ENCODE measurements at places on chromosomes 3 and 15.
A peak's percentile ranks its signal among the peaks of the same experiment; 100 is the strongest.

GRCh38 chr3:29356062-29356461, 75.2 kb downstream of the RBMS3 start:
- DNase-seq = no peak

GRCh38 chr3:24367664-24368264, 126.9 kb downstream of the THRB start:
- no peak for DNase-seq

- no peak for DNase-seq
These were observed 33.7 kb downstream of the SLC2A2 start for GRCh38 chr3:170992854-170993253.

DNA sequence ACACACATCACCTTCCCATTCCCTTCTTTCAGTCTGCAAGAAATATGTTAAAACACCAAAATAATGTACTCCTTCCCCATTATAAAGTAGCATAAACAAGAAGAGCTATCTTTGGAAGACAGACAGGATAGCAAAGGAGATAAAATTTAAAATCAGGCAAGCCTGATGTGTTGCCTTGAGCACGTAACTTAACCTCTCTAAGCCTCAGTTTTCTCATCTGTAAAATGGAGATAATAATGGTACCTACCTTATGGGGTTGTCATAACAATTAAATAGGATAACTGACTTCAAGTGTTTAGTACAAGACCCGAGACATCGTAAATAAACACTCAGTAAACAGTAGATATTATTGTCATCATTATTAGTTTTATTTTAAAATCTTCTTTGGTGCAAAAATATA, 142.4 kb downstream of the NR1D2 start:
- DNase-seq = no peak

DNA sequence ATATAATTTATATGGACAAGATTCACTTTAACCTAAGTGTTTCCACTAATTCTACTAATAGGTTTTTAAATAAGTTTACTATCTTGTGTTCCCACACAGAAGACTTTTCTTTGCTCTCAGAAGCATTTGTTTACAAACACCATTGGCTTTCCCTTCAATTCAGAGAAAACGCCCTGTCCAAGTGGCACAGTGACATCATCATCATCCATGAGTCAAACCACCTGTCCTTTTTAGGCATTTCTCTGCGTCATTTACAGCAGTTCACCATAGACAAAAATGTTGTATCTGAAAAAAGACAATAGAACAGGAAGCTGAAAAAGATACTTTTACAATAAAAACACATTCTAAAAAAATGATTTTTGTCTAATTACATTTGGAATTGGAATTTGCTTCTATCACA, 9.3 kb upstream of the BCL2L10 start:
- no peak for DNase-seq

DNA sequence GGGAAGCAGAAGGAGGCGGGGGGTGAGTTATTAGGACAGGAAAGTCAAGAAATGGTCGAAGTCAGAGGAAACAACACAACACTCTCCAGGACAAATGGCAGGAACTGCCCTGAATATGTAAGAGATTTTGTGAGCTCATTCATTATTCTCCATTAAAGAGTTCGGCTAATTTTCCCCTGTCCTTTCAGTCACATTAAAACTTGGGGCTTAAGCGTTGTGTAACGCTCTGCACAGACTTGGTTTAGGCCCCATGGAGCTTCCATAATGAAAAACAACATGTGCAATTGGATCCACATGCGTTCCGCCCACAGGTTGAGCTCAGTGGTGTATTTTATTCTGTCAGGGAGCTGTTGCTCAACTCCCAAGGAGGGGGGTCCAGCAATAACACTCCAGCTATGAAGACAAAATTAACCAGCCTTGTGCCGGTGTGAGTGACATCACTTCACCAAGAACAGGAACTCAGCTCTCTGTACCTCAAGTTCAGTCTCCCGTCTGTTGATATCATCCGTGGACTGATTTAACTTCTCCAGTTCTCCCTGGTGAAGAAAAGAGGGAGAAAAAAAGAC, 2.3 kb downstream of the SH3BP5 start:
- no peak for DNase-seq

DNA sequence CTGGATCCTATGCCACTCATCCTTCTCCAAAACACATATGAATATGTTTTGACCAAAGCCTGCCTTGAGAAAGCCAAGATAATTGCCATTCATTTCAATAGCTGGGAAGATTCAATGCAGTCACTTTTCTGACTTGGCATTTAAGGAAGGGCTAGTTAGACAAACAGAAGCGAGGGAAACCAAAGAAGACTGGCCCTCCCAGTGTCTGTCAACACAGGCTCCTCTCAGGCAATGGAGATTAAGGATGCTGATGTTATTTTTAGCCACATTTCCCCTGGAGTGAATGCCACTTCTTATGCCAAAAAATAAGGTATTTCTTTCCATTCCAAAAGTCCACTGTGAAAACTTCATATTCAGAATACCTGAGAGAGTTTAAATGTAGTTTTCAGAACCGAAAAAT, 101.7 kb downstream of the P3H2 start:
- no peak for DNase-seq

- no peak for DNase-seq
These were observed 11.5 kb downstream of the PARP16 start for GRCh38 chr15:65275104-65275727.

- DNase-seq = no peak
These were observed 7.5 kb downstream of the GNB5 start for GRCh38 chr15:52183562-52184173.

GRCh38 chr3:146241523-146242240, 9.2 kb downstream of the PLSCR4 start:
- DNase-seq = no peak

DNA sequence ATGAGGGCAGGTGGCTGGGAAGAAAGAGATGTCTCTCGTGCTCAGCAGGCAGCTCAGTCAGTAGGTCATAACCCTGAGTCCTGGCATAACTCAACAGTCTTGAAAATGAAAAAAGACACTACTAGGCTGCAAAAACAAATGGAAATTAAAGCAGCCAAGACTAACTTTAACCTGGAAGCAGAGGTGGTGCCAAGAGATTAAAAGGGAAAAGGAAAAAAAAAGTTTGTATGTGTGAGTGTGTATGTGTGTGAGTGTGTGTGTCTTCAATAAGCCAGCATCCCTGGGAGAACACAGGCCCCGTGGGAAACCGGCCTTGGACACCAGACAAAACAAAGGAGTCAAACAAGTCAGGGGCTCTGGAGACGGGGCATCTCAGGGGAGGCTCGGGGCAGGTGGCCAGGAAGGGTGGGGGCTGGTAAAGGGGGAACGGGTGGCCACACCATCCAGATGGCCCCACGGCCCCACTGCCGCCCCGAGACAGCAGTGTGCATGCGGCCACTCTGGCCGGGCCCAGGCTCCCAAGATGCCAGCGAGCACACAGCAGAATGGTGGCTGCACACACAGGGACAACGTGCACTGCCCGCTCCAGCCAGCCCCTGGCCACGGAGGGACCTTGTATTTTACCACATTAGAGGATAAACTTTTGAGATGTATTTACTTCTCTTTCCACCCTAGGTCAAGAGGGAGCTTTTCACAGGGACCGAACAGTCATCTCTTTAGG, 23.8 kb downstream of the CYFIP1 start:
- no peak for DNase-seq

DNA sequence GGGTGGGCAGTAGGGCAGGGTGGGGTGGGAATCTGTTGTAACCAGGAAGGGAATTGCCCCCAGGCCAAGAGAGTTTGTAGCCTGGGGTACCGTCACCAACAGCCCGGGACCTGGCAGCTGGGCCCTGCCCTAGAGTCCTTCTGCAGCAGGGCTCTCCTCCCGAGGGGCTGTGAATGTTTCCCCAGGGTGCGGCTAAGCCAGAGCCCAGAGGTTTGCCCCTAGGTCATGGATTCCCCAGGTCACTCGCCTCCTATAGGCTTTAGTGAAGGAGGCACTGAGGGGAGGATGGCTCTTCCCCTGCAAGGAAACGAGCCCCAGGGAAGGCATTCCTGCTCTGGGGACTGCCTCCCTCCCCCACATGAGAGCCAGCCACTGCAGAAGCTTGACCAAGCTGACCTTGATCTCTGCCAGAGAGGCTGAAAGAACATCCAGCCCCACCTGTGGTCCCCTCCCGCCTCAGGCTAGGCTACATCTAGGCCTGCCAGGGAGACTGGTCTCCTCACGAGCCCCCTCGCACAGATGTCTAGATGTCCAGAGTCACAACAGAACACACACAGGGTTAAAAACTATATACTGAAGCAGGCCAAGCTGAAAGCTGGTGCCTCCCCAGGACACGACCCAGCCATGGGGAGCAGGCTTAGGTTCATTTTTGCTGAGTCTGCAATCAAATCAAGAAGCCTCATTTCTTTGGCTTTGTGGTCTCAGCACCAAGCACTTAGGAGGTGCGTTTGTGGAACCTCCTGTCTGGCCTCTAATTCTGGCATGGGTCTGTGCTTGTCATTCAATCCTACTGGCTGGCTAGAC, 69.1 kb upstream of the TAMM41 start:
- DNase-seq = no peak

GRCh38 chr3:119792270-119792669, 10.4 kb downstream of the NR1I2 start:
- DNase-seq = no peak

DNA sequence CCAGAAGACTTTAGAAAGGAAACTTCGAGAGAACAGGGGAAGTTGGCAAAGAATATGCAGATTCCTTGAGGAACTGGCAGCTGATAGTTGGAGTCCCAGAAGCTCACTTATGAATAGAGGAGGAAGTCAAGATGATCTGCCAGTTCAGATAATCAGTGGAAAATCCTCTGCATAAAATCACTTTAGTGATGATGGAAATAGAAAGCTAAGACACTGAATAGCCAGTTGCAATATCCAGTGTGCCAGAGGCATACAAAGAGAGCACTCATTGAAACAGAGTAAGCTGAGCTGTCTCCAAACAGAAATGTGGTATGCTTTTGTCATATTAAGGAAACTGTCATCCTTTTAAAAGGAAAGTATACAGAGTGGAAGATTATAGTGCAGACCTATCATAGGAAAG, 1207.6 kb downstream of the OTOL1 start:
- no peak for DNase-seq

GRCh38 chr3:127690823-127691452, 18.2 kb downstream of the ABTB1 start:
- no peak for DNase-seq

GRCh38 chr3:14298442-14298841, 104.0 kb upstream of the SLC6A6 start:
- no peak for DNase-seq

DNA sequence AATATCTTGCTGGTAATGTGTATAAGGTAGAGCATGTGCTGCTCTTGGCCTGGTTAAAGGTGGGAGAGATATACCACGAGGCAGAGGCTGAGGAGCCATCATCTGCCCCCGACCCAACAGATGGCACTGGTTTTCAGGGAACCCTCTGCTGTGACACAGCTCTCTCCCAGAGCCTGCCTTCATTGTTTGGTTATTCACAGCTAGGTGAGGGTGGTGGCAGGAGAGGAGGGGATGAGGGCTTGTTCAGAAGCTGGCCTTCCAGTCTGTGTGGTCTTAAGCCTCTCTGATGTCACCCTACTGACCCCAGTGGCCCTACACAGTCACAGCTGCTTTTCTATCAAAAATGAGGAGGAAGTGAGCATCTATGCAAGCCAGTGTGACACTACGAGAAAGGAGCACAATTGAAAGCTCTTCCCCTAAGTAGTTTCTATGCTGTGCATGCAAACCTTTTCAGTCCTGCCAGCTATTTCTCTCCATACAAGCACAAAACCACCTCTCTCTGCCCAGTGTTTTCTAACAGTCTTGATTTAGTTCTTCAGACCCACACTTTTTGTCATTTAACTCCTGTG, 258.4 kb upstream of the AGTR1 start:
- no peak for DNase-seq

- DNase-seq = no peak
These were observed 110.2 kb downstream of the ADCY5 start for GRCh38 chr3:123338620-123339061.

GRCh38 chr3:84959470-84960271, 882 bp downstream of the CADM2 start:
- DNase-seq = no peak

DNA sequence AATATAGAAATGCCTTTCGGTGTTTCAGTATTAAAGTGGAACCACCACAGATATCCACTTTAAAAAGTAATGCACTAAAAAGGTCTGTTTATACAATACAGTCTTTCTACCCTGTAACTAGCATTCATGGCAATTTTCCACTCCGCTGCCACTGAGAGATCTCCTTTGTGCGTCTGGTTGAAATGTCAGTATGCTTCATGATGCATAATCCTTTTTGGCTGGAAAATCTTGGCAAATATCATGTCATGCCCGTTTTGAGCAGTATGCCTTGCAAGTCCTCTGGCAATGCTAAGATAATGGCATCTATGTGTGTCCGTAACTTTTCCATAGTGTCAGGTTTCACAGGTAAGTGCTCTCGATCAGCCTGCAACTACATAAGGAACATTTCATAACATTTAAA, 30.8 kb upstream of the ARF4 start:
- DNase-seq = no peak

- no peak for DNase-seq
These were observed 230.5 kb upstream of the CHRNA7 start for GRCh38 chr15:31799715-31800321.

- no peak for DNase-seq
These were observed 15.4 kb downstream of the HOMER2 start for GRCh38 chr15:82936966-82937711.

DNA sequence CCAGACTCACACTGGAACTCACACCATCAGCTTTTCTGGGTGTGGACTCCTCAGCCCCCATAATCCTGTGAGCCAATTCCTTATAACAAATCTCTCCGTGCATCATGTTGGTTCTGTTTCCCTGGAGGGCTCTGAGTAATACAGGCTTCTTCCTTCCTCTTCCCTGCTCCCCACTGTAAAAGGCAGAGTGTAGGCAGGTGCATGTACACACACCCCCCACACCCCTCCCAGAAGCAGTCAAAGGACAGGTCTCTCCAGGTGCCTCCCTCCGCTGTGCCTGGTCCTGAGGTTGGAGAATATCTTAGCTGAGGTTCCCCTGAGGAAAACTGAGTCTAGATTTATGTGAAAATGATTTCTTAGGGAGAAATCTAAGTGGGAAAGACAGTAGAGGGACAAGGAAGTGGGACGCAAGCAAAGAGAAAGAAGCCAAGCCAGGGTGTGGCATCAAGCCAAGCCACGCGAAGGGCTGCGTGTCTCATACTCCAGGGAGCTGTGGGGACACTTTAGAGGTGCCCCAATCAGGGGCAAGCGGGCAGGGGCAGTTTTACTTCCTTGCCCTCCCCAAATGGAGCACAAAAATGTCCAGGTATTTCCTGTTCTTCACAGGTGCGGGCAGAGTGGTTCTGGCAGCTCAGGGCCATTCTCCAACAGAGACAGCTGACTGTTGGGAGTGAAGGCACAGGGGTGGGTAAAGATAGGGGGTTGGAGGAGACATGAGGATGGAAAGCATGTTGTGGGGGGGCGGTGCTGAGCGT, 86.6 kb downstream of the HMG20A start:
- DNase-seq = no peak

- DNase-seq = no peak
These were observed 125.1 kb downstream of the SUCLG2 start for GRCh38 chr3:67529337-67529736.

- DNase-seq = no peak
These were observed 17.8 kb upstream of the MCCC1 start for GRCh38 chr3:183117056-183117455.

GRCh38 chr3:186506857-186507256, 37.3 kb downstream of the CRYGS start:
- DNase-seq = peak; percentile 50

GRCh38 chr3:194582196-194582905, 50.9 kb downstream of the TMEM44 start:
- DNase-seq = no peak
